ENCODE measurements at places on chromosomes 7 and 10.
A peak's percentile ranks its signal among the peaks of the same experiment; 100 is the strongest.

- H3K4me3 ChIP-seq = no peak overlapping the region
- DNase-seq = no peak
- no peak overlapping the region for H3K27ac ChIP-seq
- H3K4me1 ChIP-seq = no peaks in the 10 kb centered on the region
These were observed 528.2 kb upstream of the NRP1 start for GRCh38 chr10:33862536-33863105.

DNA sequence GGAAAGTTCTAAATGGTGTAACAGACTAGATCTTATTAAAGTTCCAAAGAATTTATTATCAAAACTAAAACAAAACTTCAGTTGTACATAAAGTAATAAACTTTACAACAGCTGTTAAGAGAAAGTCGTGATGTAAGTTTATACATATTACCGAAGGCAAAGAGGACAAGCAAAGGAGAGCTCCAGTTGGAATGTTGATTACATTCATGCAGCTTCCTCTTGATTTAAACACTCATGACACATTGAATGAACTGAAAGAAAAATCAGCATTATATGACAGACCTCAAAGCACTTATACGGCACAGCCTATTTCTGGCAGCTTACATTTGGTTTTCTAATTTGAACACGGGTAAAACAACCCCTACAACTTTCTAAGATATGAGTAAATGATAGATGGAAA lies 13.6 kb downstream of the SRI start:
- H3K4me3 ChIP-seq = no peak overlapping the region
- no peaks in the 10 kb centered on the region for H3K4me1 ChIP-seq
- H3K27me3 ChIP-seq = no peaks in the 10 kb centered on the region
- no peak overlapping the region for H3K27ac ChIP-seq
- no peak for DNase-seq
- H3K36me3 ChIP-seq = peaks cover 19% of the 10 kb centered on the region

DNA sequence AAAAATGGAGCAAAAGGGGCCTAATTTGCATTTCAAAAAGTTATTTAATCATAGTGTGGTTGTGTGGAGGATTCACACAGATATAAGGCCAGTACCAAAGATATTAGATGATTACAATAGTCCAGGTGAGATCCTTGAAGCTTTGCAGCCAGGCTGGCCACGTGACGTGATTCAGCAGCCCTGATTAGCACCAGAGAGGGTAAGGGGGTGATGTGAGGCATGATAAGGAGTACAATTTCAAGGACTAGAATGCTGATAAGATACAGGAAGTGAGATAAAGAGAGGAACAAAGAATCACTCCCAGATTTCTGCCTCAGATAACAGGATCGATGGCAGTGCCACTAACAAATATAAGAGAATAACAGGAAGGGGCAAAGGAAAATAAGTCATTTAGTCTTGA lies 108.4 kb upstream of the PALS2 start:
- H3K4me3 ChIP-seq = no peak overlapping the region
- no peaks in the 10 kb centered on the region for H3K36me3 ChIP-seq
- DNase-seq = no peak
- H3K27me3 ChIP-seq = no peaks in the 10 kb centered on the region
- H3K27ac ChIP-seq = no peak overlapping the region
- peaks cover 5% of the 10 kb centered on the region for H3K4me1 ChIP-seq

DNA sequence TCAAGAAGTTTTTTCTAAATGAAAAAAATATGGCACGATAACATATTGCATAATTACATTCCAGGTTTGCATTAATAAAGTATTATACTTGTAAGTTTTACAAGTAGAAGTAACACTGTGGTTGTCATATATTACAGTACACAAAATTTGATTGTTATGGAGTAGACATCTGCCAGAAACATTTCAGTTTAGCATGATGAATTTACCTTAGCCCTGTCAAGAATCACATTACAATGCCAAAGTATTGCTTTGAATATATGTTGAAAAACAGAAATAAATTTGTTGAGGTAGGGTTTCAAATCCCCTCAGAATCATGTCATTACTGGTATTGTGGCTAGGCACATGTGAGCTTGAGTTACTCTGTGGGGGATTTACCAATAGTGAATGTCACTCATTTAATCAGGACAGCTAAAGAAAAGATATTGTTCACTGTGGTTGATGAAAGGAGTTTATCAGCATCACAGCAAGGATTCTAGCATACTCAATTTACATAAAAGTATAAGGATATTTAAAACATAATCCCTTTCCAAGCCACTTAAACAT lies 112.1 kb downstream of the MDFIC start:
- no peaks in the 10 kb centered on the region for H3K36me3 ChIP-seq
- no peaks in the 10 kb centered on the region for H3K4me1 ChIP-seq
- no peak overlapping the region for H3K27ac ChIP-seq

DNA sequence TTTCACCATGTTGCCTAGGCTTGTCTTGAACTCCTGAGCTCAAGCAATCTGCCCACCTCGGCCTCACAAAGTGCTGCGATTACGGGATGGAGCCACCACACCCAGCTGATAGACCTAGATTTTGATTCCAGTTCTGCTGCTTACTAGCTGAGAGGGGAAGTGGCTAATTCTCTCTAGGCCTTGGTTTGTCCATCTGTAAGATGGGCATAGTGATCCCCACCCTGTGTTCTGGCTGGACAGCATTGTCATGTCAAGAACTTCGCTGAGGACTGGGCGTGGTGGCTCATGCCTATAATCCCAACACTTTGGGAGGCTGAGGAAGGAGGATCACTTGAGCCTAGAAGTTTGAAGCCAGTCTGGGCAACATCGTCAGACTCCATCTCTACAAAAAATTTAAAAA lies 17.4 kb upstream of the CCL24 start:
- no peaks in the 10 kb centered on the region for H3K36me3 ChIP-seq
- DNase-seq = no peak
- peaks cover 4% of the 10 kb centered on the region for H3K4me1 ChIP-seq
- no peak overlapping the region for H3K27ac ChIP-seq

DNA sequence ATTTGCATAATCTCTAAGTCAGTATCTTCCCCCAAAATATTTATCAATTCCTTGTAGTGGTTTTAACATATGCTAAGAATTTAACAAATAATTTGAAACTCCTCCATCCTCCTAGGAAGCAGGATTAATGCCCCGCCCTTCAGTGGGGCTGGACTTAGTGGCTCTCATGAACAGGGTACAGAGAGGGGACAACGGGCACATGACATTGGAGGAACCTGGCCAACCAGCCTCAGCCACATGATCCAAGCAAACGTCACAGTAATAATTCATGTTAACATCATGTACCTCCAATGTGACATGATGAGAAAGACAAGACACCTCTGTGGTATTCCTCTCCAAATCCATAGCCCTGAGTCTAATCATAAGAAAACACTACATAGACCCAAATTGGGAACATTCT lies 50.5 kb downstream of the NUDCD3 start:
- H3K27ac ChIP-seq = no peak overlapping the region
- H3K4me1 ChIP-seq = peaks cover 7% of the 10 kb centered on the region
- H3K36me3 ChIP-seq = no peaks in the 10 kb centered on the region
- DNase-seq = no peak
- no peaks in the 10 kb centered on the region for H3K27me3 ChIP-seq

DNA sequence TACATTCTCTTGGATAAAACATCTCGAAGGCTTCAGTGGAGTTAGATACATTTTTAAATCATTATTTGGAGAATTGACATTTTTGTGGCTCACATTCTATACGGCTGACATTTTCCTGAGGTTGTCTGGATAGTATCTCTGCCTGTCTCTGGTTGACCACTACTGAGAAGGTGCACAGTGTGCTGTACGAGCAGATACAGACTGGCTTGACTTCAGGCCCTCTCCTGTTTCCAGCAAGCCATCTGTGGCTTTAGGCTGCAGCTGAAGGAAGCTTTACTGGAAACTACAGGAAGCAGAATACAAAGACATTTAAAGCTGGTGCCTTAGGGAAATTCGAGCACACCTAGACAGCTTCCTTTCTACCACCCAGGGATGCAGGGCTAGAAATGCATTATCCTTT lies 39.3 kb upstream of the RSU1 start:
- no peak overlapping the region for H3K27ac ChIP-seq
- H3K27me3 ChIP-seq = no peaks in the 10 kb centered on the region
- DNase-seq = no peak
- H3K4me3 ChIP-seq = no peak overlapping the region
- H3K36me3 ChIP-seq = no peaks in the 10 kb centered on the region
- H3K4me1 ChIP-seq = peaks cover 2% of the 10 kb centered on the region

- H3K4me3 ChIP-seq = no peak overlapping the region
- H3K36me3 ChIP-seq = no peaks in the 10 kb centered on the region
- no peaks in the 10 kb centered on the region for H3K4me1 ChIP-seq
- DNase-seq = no peak
- no peak overlapping the region for H3K27ac ChIP-seq
These were observed 152.9 kb downstream of the NRF1 start for GRCh38 chr7:129764247-129765084.

DNA sequence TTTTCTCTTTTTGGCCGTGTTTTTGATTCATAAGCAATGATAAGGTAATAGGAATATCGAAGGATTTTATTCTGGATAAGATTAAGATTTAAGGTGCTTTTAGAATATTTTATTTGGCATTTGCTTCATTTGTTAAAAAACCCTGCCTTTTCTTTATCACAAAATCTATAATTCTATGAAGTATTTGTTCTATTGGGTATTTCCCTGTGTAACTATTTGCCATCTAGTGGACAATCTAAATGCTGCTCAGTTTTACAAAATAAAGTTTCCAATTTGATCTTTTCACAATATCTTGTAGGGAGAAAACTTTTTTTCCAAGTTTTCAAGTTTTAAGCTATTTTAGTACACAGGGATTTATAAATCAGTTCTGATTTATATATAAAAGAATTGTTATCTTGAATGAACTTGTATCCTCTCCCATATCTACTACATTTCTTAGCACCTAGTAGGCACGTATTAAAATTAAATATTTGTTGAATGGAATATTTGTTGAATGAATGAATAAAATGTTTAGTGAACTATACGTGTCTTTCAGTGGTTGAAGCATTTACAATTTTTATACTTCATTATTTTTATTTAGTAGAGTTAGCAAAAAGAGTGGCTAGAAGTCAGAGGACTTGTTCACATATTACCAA lies 26.5 kb downstream of the ANKRD7 start:
- no peak for DNase-seq
- H3K4me3 ChIP-seq = no peak overlapping the region
- no peaks in the 10 kb centered on the region for H3K27me3 ChIP-seq
- no peaks in the 10 kb centered on the region for H3K36me3 ChIP-seq
- H3K27ac ChIP-seq = no peak overlapping the region

- no peaks in the 10 kb centered on the region for H3K36me3 ChIP-seq
- no peaks in the 10 kb centered on the region for H3K27me3 ChIP-seq
- peak; percentile 99 for DNase-seq
- H3K27ac ChIP-seq = peak overlapping the region; percentile 78
These were observed 25.4 kb upstream of the ANK3 start for GRCh38 chr10:60414877-60415585.

- no peaks in the 10 kb centered on the region for H3K27me3 ChIP-seq
- DNase-seq = peak; percentile 100
These were observed at the start of gene FBXO24 for GRCh38 chr7:100586266-100587025. Gene FBXO24 (plus strand): TSS chr7:100586328. CDS start chr7:100586626, 298 bp downstream.

- H3K27ac ChIP-seq = no peak overlapping the region
- no peak overlapping the region for H3K4me3 ChIP-seq
- H3K4me1 ChIP-seq = peaks cover 3% of the 10 kb centered on the region
- no peaks in the 10 kb centered on the region for H3K36me3 ChIP-seq
- H3K27me3 ChIP-seq = no peaks in the 10 kb centered on the region
These were observed 69.4 kb downstream of the SAMD9 start for GRCh38 chr7:93048136-93048930.

DNA sequence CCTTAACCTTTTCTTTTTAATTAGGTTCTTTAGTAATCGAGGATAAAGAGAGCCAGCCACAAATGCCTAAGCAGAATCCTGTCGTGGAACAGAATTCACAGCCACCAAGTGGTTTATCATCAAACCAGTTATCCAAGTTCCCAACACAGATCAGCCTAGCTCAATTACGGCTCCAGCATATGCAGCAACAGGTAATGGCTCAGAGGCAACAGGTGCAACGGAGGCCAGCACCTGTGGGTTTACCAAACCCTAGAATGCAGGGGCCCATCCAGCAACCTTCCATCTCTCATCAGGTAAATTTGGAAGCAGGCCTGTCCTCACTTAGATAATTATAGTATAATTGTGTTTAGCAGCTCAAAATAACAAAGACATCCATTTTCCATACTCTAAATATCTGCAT lies 94.6 kb downstream of the TRIM24 start:
- no peak overlapping the region for H3K27ac ChIP-seq
- no peaks in the 10 kb centered on the region for H3K27me3 ChIP-seq

DNA sequence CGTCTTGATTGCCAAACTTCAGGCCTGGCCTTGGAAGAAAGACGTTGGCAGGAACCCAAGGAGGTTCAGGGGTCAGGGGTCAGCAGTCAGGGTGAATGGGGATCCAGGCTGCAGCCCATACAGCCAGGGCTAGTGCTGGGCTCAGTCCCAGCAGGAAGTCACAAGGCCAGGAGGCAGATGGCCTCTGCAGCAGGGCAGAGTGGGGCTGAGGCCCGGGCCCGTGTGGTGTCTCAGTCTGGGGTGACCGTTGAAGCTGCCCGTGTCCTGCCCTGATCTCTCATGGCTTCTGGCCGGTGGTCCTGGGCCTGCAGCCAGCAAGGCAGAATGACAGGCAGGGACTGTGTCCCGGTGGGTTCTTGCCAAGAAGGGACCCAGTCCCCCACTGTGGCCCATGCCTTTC lies 26.6 kb upstream of the PURB start:
- H3K27ac ChIP-seq = no peak overlapping the region
- H3K27me3 ChIP-seq = no peaks in the 10 kb centered on the region
- H3K4me3 ChIP-seq = peak overlapping the region; percentile 44
- no peaks in the 10 kb centered on the region for H3K4me1 ChIP-seq
- DNase-seq = no peak

DNA sequence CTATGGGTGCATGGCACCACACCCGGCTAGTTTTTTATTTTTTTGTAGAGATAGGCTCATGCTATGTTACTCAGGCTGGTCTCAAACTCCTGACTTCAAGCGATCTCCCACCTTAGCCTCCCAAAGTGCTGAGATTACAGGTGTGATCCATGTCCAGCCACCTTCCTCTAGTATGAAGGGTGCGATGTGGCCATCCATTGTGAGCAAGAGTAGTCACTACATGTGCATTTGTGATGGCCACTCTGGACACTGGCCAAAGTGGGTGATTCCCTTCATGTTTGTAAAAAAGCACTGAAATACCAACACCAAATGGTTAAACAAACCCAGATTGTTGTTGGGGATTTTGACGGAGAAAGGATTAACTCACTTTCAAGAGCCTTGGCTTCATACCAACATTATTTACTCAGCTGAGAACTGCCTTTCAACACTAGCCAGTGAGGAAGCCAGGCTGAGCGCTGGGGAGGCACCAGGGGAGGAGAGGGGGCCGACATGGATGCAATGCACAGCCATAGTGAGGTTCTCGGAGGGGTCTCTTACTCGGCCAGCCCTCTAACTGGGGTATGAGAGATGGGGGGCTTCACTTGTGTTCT lies 198.1 kb upstream of the LYZL2 start:
- H3K4me3 ChIP-seq = no peak overlapping the region
- H3K27ac ChIP-seq = no peak overlapping the region
- no peak for DNase-seq
- no peaks in the 10 kb centered on the region for H3K27me3 ChIP-seq
- H3K36me3 ChIP-seq = no peaks in the 10 kb centered on the region

- H3K4me1 ChIP-seq = peaks cover 7% of the 10 kb centered on the region
- H3K36me3 ChIP-seq = no peaks in the 10 kb centered on the region
- no peak for DNase-seq
These were observed 61.0 kb downstream of the VIPR2 start for GRCh38 chr7:159083698-159084068.

Data from trophoblast cell (in vitro differentiated cells and primary cell).